ENCODE measurements at places on chromosomes 7 and 10.

DNA sequence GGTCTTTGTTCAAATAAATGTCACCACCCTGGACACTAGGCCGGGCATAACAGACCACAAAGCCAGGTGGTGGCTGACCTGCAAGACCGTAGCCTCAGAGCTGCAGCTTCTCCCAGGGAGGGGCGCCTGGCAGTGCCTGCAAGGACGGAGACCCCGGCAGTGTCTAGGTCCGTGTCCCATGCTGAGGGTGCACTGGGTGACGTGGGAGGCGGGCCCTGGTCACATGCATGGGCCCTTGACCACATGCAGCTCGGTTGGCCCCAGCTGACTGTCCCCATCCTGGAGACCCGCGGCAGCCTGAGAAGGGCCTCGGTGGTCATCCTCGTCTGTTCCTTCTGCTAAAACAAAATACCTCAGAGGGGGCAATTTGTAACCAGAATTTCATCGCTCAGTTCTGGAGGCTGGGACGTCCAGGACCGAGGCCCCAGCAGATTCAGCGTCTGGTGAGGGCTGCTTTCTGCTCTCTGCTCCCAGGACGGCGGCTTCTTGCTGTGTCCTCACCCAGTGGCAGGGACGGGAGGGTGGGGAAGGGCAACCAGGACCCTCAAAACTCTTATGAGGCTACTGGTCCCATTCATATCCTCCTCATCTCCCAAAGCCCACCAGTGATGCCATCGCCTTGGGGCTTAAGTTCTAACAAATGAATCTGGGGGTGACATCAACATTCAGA lies 36.8 kb downstream of the PWWP2B start:
- no peak for DNase-seq

DNA sequence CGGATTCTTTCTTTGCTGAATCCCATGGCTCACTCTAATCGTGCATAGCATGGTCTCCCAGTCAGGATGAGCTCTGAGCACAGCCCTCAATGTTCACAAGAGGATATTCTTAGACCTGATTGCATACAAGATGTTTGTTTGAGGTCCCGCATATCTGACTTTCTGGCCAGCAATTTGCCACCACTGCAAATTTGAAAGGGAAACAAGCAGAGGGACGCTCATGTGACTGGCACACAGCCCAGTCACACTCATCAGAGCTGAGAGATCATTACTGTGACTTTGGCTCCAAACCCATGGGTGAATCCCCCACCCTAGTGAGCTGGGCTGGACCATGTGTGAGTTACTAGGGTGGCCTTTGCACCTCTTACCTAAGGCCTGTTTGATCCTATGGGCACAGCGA lies 9.9 kb downstream of the TAS2R41 start:
- DNase-seq: no peak

- no peak for DNase-seq
Observed at GRCh38 chr10:4947635-4948596, 15.3 kb upstream of the AKR1C1 start.

GRCh38 chr10:19063986-19064385 lies 15.4 kb downstream of the MALRD1 start:
- DNase-seq: no peak

- no peak for DNase-seq
Observed at GRCh38 chr10:107336061-107336460, 171.6 kb upstream of the SORCS1 start.

- DNase-seq: no peak
Observed at GRCh38 chr10:7892146-7892545, 73.8 kb downstream of the TAF3 start.

DNA sequence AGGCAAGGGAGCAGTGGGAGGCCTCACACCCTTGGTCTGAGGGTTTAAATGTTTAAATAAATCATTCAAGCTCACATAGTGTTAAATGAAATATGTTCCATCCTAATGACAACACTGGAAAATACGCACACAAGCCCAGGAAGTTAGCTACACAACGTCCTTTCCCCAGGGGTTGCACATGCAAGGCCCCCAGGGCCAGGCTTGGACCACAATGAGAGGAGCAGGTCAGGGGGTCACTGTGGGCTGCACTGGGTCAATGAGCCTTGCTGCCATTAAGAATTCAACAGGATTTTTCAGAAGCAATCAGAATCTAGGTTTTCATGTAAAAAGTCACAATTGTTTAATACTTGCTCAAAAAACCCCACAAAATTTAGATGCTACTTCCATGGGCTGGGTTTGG lies 64.9 kb upstream of the ADCY1 start:
- DNase-seq: no peak

GRCh38 chr10:110306452-110306768 lies 1.7 kb upstream of the SMNDC1 start:
- no peak for DNase-seq

GRCh38 chr10:7337431-7338171 lies 73.2 kb downstream of the SFMBT2 start:
- peak; percentile 22 for DNase-seq

DNA sequence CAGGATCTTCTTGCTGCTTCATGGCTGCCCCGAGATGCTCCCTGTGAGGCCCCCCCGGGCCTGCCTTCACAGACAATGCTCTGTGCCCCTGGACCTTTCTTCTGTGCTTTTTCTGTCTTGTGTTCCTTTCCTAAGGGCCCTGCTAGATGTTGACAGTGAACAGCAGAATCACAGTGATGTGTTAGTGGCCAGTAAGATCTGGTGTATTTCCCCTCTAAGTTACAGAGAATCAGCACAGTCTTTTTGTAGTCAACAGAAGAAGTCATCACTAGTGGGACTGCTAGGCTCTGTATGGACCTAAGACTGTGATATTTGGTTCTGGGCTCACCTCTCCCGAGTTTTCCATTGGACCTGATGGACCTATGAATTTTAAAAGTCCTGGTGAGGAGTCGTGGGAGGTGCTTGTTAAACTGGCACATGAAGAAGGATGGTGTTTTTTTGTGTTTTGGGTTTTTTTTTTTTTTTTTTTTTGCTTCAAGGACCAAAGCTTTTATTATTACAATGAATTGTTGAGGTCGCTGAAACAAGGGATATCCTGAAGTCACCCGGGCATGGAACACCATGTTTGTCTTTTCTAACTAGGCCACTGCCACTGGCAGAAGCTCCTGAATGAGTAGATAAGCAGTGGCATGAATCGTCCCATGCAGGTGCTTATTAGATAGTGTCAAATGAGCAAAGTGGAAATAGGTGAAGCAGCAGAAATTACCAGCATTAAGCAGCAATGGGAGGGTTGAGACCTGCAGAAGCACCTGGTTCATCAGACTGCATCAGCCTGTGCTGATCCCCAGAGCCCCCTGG lies 194.8 kb downstream of the CELF2 start:
- DNase-seq: no peak

- DNase-seq: no peak
Observed at GRCh38 chr10:112332022-112332421, 41.9 kb upstream of the ACSL5 start.

GRCh38 chr10:12806228-12807095 lies 195.1 kb downstream of the CCDC3 start:
- no peak for DNase-seq

GRCh38 chr7:69245646-69246045 lies 352.6 kb upstream of the AUTS2 start:
- DNase-seq: no peak

DNA sequence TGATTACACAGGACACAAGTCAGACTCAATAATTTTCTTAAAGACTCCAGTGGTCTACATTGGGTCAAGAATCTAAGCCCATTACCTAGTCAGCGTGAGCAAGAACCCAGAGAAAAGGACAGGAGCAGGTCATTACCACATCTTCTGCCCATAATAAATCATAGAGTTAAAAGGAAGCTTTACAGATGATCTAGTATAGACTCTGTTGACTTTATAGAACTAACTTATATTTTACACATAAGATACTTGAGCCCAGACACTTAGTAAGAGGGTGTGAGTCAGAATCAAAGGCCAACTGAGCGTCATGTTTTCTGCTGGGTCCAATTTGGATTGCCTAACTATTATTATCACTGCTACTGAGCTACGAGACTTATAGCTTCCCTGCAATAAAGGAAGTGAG lies 206.1 kb upstream of the NPSR1 start:
- DNase-seq: no peak

DNA sequence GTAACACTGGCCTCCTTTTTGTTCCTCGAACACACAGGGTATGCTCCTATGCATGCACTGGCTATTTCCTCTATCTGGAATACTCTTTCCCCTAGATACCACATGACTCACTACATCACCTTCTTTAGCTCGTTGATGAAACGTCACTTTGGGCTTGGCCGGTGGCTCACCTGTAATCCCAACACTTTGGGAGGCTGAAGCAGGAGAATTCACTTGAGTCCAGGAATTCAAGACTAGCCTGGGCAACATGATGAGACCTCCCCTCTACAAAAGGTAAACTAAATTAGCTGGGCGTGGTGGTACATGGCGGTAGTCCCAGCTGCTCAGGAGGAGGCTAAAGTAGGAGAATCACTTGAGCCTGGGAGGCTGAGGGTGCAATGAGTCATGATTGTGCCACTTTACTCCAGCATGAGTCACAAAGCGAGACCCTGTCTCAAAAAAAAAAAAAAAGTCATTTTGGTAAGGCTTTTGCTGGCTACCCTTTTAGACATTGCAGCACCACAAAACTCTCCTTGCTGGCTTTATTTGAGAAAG lies 14.5 kb downstream of the ANKIB1 start:
- DNase-seq: no peak

GRCh38 chr7:43650457-43651052 lies 67.6 kb downstream of the STK17A start:
- no peak for DNase-seq

DNA sequence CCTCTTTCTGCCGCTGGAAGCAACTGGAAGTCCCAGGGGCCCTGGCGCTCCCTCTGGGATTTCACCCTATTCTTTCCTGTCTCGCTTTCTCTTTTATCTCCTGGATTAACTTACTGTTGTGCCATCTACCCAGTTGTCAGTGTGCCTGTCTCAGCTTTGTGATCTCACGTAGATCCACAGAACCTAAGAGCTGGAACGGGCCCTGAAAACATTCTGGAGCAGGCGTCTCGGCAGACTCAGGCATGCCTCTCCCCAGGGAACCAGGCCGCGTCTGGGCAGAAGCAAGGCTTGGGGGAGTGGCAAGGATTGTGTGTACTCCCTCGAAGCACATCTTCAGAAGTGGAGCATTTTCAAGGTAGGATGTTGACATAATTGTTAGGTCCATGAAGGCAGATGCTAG lies 87.2 kb downstream of the KCNMA1 start:
- no peak for DNase-seq

All from stimulated activated CD4-positive, alpha-beta T cell treated with anti-CD3 and anti-CD28 coated beads, Interleukin-1b, Interleukin-23, amount 100 ng/mL, for 48 hours (primary cell).